Activated CD4-positive, alpha-beta T cell treated with anti-CD3 and anti-CD28 coated beads, Interleukin-2, amount 50 U/mL, for 48 hours (primary cell): ENCODE measurements at places on chromosomes 11 and 22.

DNA sequence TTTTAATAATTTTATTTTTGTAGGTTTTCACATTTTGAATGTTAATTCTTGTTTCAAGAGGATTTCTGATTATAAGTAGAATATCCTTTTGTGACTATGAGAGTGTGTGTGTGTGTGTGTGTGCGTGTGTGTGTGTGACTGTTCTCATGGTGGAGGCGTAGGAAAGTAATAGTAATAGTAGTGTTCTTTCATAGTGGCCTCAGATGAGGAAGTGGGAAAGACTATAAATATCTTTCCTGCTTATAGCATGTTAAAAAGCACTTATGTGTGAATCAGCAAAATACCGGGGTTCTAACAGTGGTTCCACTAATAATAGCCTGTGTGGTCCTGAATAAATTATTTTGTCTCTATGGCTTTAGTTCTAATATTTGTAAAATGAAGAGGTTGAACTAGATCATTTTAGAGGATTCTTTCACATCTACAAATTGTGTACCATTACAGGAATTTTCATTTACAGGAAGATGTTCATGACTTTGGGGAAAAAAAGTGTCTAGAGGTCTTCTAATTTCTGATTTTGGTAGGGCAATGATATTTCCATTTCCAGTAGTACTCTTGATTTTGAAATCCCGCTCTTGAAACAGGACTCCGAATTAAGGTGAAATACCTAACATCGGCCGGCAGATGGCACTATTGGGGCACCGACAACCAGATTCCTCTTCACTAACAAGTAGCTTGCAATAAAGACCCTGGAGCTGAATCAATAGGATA, 29.9 kb upstream of the OR10G7 start:
- DNase-seq = peak; percentile 68

GRCh38 chr22:36759481-36760159, 16.3 kb downstream of the IFT27 start:
- DNase-seq = no peak

GRCh38 chr11:47955061-47955755, 25.2 kb upstream of the PTPRJ start:
- no peak for DNase-seq

- no peak for DNase-seq
These were observed 1121.4 kb downstream of the LRRC4C start for GRCh38 chr11:40338062-40338461.

- no peak for DNase-seq
These were observed 5.0 kb downstream of the CYB561A3 start for GRCh38 chr11:61356706-61357105.

- DNase-seq = no peak
These were observed 67.2 kb upstream of the OLFML1 start for GRCh38 chr11:7418061-7418460.

- no peak for DNase-seq
These were observed 17.9 kb downstream of the IFITM10 start for GRCh38 chr11:1732418-1733008.

GRCh38 chr11:128501008-128501407, 86.3 kb downstream of the ETS1 start:
- DNase-seq = no peak
